ENCODE measurements at places on chromosomes 12 and 14.

DNA sequence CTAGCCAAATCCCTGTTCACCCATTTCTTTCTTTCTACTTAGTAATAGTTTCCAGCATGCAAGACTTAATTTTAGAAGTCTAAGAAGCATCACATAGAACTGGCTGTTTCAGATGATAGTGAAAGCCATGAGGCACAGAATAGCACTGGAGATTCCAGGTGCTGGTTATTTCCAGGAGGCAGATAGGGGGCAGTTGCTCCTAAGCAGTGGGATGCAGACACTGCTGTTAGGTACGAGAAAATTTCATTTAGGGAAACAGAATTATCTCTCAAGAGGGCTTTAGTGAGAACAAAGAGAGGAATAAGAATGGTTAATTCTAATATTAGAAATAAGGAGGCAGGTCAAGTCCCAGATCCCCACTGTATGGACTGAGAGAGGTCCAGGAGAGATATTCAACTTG lies 3.6 kb upstream of the MDGA2 start:
- DNase-seq = no peak

- DNase-seq = no peak
Measured at GRCh38 chr12:105978686-105979085, 160.1 kb downstream of the NUAK1 start.

GRCh38 chr14:100784523-100785337 lies 41.2 kb upstream of the MEG3 start:
- DNase-seq = no peak

DNA sequence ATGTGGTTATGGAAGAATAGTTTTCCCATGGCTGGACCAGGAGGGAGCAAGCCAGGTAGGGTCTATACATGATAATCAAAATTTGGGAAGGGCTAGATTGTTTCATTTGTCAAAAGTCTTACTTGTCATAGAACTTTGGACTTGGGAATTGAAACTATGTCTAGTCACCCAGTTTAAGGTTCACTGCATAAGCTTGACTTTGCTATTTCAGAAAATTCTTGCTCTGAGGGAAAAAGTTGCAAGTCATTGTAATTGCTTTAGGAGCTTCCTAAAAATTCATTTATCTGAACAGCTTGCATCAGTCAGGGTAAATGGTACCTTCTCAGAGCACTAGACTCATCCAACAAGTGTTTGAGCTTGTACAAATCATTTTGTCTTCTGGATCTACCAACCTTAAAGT lies 1194.7 kb downstream of the GALC start:
- no peak for DNase-seq

GRCh38 chr12:131245564-131246355 lies 292.1 kb downstream of the ADGRD1 start:
- DNase-seq = no peak

DNA sequence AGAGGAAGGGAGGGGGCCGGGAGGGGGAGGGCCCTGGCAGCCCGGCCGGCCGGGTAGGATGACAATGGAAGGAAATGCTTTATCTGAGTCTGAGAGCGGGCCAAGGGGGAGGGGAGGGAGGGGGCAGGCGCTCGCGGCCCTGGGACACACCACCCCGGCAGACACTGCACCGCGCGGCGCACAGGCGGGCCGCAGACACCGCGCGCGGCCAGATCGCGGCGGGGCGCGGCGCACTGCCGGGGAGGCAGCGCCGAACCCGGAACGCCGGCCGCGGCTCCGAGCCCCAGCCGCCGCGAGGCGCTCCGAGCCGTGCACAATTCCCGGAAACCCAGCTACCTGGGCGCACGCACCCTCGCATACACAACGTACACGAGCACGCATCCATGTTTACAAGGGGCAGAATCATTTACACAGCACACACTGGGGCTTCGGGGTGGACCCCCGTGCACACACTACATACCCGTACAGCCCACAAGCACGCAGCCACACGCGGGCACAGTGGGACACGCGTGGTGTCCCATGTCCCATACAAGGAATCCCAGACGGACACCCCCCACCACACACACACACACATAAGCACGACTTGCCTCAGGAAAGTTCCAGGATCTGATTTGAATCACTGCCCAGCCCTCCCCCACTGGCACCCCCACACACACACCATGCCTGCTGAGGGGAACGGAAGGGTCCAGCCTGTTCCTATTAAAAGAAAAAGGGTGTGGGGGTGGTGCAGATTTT lies at the start of gene HDAC7:
HDAC7 (minus strand) TSS at position 8 of the 735 bp plus-strand sequence. CDS start 118 bp downstream, outside the sequence.
- peak; percentile 85 for DNase-seq

- no peak for DNase-seq
Measured at GRCh38 chr12:92300777-92301176, 155.1 kb upstream of the BTG1 start.

All from activated CD4-positive, alpha-beta T cell treated with anti-CD3 and anti-CD28 coated beads, Interleukin-2, amount 50 U/mL, for 16 hours (primary cell).